ENCODE measurements at places on chromosomes 13 and 19. TPM values are rescaled to one million over a fixed set of nuclear protein-coding genes. Genes with fewer than 3 reads are reported as not detected.

DNA sequence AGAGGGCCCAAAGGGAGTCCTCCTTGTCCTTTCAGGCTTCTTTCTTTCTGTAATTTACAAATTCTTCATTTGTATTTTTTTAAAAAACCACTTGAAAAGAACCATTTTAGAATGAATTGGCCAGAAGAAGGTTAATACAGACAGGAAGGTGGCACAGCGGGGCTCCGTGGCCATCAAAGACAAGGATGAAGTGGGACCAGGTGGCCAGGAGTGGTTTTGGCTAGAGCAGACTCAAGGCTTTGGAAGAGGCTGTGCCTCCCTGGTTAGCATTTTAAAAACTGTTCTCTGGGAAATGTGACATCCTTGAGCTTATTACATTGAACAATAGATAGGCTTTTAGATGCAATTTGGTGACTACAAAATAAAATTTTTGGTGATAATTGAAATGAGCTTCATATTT, 48.4 kb downstream of the ATP8A2 start:
- no peaks in the 10 kb centered on the region for H3K36me3 ChIP-seq
- H3K4me3 ChIP-seq = no peak overlapping the region
- peaks cover 37% of the 10 kb centered on the region for H3K27me3 ChIP-seq
- H3K4me1 ChIP-seq = no peaks in the 10 kb centered on the region
- no peak overlapping the region for H3K27ac ChIP-seq

DNA sequence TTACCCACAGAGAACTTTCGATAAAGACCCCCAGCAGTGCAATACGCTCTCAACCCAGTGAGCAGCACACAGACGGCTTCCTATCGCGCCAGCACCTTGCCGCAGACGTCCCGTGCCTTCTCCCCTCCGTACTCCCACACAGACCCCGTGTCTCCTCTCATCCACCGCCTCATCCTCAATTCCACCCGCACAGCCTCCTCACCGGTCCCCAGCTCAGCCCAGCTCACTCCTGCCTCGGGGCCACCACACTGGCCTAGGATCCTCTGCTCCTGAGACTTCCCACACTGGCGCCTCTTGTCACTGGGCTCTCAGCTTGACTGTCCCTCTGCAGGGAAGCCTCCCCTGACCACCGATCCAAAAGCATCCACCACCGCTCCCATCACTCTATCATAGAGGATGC, 9.0 kb downstream of the MLLT1 start:
- H3K4me3 ChIP-seq = no peak overlapping the region
- DNase-seq = no peak
- H3K4me1 ChIP-seq = peaks cover 31% of the 10 kb centered on the region
- H3K36me3 ChIP-seq = peaks cover 17% of the 10 kb centered on the region

WDR87 gene
- total RNA-seq = not detected

DNA sequence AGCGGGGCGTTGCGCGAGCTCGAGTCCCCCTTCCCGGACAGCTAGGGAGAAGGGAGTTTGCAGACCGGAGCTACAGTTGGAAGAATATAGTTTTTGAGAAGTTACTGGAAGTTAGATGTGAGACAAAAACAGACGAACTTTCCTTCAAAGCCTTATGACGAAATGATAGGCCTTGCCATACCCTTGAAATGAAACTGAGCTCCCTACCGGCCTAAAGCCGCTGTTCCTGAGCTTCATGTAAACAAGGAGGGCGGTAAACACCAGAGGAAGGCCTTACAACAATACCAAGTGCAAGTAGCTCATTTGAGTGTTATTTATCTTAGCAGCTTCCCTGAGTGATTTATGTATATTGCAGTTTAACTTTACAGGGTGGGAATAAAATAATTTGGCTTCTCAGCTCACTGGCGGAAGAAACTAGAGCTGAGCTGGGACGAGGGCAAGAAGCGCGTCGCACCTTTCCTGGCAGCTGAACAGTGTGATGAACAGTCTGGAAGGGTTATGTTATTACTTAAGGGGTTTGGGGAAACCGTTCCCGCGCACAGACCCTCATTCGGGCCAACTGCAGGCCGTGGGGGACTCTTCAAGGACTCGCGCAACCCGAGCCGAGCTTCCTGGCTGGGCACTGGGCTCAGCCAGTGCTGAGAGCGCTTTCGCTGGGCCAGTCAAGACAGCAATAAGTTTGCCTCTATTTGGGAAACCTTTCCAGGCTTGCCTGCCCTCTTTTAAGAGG, 111.2 kb downstream of the KCNRG start:
- peak overlapping the region; percentile 86 for H3K27ac ChIP-seq
- peaks cover 65% of the 10 kb centered on the region for H3K4me1 ChIP-seq
- no peak for DNase-seq
- peak overlapping the region; percentile 81 for H3K4me3 ChIP-seq

DNA sequence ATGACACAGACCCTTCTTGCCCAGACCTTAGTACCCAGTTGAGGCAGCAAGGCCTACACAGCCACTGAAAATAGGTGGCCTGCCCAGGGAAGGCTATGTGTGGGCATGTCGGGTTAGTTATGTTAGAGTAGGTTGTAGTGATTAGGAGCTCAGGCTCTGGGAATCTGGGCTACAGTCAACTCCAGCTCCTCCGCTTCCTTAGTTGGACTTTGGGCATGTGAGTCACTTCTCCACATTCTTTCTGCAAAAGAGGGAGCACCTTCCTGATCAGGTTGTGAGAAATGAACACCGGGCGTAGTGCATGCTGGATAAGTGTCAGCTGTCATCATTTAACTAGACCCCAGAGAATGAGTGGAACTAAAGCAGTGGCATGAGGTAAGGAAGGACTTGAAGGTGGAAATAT, 64.8 kb downstream of the ARHGAP35 start:
- H3K4me1 ChIP-seq = peaks cover 29% of the 10 kb centered on the region
- H3K4me3 ChIP-seq = no peak overlapping the region
- H3K27ac ChIP-seq = no peak overlapping the region
- H3K27me3 ChIP-seq = no peaks in the 10 kb centered on the region

FCER2 gene
- total RNA-seq = 0.89 TPM

ZNF382 gene
- total RNA-seq = 7.6 TPM

GRCh38 chr13:49400755-49401659, 42.9 kb downstream of the CAB39L start:
- H3K27me3 ChIP-seq = no peaks in the 10 kb centered on the region
- no peak overlapping the region for H3K4me3 ChIP-seq
- peaks cover 11% of the 10 kb centered on the region for H3K36me3 ChIP-seq

C19orf81 gene
- 1.7 TPM for total RNA-seq

DNA sequence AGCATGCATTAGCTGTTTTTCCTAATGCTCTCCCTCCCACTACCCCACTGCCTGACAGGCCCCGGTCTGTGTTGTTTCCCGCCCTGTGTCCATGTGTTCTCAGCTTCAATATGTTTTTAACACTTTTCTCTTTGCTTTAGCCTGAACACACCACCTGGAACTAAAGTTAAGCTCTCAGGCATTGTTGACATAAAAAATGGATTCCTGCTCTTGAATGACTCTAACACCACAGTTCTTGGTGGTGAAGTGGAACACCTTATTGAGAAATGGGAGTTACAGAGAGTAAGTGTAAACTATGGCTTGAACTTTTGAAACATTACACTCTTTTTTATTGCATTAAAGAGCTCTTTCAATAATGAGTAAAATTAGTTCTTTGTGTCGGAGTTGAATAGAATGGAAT, 70.1 kb downstream of the TDRD3 start:
- DNase-seq = no peak
- H3K27ac ChIP-seq = no peak overlapping the region
- H3K36me3 ChIP-seq = peaks cover 37% of the 10 kb centered on the region
- H3K4me3 ChIP-seq = no peak overlapping the region

PEG3 gene
- total RNA-seq = not detected

CEACAM1 gene
- total RNA-seq = 3.1 TPM

PALM3 gene
- not detected for total RNA-seq

- no peak for DNase-seq
- H3K27ac ChIP-seq = no peak overlapping the region
- H3K27me3 ChIP-seq = no peaks in the 10 kb centered on the region
- no peaks in the 10 kb centered on the region for H3K36me3 ChIP-seq
- H3K4me1 ChIP-seq = no peaks in the 10 kb centered on the region
Observed at GRCh38 chr19:23404676-23405075, 9.4 kb upstream of the ZNF91 start.

DNA sequence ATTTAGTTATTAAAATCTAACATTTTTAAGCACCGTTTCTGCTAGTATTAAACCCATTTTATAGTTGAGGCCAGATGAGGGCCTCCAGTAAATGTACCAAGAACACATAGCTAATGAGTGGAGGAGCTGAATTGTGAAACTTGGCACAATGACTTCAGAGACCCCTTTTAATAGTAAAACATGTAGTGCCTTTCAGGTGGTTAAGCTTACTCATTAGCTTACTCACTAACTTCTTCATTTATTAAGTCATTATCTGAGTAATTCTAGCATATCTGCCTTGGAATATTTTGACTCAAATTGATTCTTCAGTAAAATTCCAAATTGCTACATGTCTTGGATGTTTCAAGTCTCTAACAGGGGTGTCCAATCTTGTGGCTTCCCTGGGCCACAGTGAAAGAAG, 735.2 kb downstream of the LIG4 start:
- no peaks in the 10 kb centered on the region for H3K4me1 ChIP-seq
- no peak for DNase-seq
- no peak overlapping the region for H3K4me3 ChIP-seq
- no peaks in the 10 kb centered on the region for H3K27me3 ChIP-seq
- H3K36me3 ChIP-seq = no peaks in the 10 kb centered on the region

RASA3 gene
- 48.3 TPM for total RNA-seq

FBXL12 gene
- 17.5 TPM for total RNA-seq

GRCh38 chr19:19076476-19076875, 12.7 kb downstream of the SLC25A42 start:
- H3K27me3 ChIP-seq = no peaks in the 10 kb centered on the region
- H3K4me1 ChIP-seq = peaks cover 5% of the 10 kb centered on the region
- H3K4me3 ChIP-seq = no peak overlapping the region
- DNase-seq = no peak
- H3K27ac ChIP-seq = no peak overlapping the region

DNA sequence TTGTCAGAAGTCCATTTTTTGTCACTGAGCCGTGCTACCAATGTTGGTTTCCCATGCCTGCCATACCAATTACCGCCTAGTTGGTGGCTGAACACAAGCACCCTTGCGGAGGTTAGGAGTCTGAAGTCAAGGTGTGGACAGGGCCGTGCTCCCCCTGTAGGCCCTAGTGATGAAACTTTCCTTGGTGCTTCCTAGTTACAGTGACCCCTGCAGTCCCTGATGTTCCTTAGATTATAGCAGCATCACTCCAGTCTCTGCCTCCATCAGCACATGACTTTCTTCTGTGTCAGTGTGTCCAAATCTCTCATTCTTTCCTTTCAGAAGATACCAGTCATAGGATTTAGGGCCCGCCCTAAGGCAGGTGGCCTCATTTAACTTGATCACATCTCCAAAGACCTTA, 99.0 kb downstream of the MYO16 start:
- no peak overlapping the region for H3K27ac ChIP-seq
- no peak for DNase-seq

ATP12A gene
- not detected for total RNA-seq

DNA sequence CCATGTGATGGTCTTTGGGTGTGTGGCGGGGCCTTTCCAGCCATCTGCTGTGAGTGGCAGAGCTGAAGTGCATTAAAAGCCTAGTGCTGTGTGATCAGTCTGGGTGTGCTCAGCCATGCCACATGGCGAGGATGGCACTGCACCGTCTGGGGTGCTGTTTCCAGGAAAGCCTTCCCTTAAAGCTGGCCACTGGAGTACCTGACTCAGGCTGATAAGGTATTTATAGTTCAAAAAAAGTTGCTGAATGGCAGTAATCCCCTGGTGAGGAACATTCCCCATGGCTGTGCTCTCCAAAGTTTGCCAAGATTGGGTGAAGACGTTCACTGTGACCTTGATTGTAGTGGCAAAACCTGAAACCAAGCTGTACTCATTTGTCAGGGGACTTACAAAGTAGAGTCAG, 6.0 kb downstream of the GPI start:
- H3K4me3 ChIP-seq = no peak overlapping the region
- no peak overlapping the region for H3K27ac ChIP-seq
- peaks cover 41% of the 10 kb centered on the region for H3K4me1 ChIP-seq
- no peaks in the 10 kb centered on the region for H3K27me3 ChIP-seq
- peaks cover 54% of the 10 kb centered on the region for H3K36me3 ChIP-seq
- DNase-seq = no peak

- H3K27me3 ChIP-seq = no peaks in the 10 kb centered on the region
- no peak for DNase-seq
- no peak overlapping the region for H3K4me3 ChIP-seq
- H3K27ac ChIP-seq = no peak overlapping the region
- H3K4me1 ChIP-seq = peaks cover 20% of the 10 kb centered on the region
- H3K36me3 ChIP-seq = peaks cover 1% of the 10 kb centered on the region
Observed at GRCh38 chr13:51759240-51759639, 44.7 kb downstream of the DHRS12 start.

GARIN5A gene
- total RNA-seq = not detected

DNA sequence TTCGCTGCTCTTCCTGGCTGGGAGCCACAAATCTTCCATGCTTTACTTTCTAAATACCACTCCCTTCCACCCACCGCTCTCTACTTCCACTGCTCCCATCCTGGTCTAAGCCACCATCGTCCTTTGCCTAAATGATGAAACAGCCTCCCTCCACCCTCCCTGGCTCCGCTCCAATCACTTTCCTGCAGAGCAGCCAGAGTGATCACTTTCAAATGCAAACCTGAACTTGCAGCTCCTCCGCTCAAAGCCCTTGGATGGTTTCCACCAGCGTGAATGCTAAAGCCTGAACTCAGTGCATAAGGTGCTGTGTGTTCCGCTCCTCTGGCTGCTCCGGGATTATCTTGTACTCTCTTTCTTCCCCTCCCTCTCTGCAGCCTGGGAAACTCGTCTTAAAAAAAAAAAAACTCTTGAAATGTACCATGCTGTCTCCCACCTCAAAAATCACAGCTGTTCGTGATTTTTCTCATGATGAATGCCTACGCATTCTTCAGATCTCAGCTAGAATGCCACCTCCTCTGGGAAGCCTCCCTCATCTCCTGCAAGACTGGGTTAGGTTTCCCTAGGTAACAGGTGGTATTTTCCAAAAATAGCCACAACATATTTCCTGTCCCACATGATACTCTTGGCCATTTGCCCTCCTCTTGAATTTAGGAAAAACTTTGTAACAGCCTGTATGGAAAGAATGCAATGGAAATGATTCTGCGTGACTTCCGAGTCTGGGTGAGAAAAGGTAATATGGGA, 3.7 kb upstream of the SIN3B start:
- H3K27ac ChIP-seq = no peak overlapping the region
- peaks cover 24% of the 10 kb centered on the region for H3K4me1 ChIP-seq
- no peak for DNase-seq
- H3K27me3 ChIP-seq = peaks cover 9% of the 10 kb centered on the region
- H3K36me3 ChIP-seq = no peaks in the 10 kb centered on the region
- peak overlapping the region; percentile 65 for H3K4me3 ChIP-seq

- H3K4me3 ChIP-seq = no peak overlapping the region
- H3K27ac ChIP-seq = no peak overlapping the region
- no peaks in the 10 kb centered on the region for H3K4me1 ChIP-seq
- no peaks in the 10 kb centered on the region for H3K27me3 ChIP-seq
- peaks cover 3% of the 10 kb centered on the region for H3K36me3 ChIP-seq
- no peak for DNase-seq
Observed at GRCh38 chr13:99847318-99847750, 124.2 kb downstream of the ZIC5 start.

SLC6A16 gene
- 0.77 TPM for total RNA-seq
